ENCODE measurements at places on chromosomes 2 and 18. TPM values are rescaled to one million over a fixed set of nuclear protein-coding genes. Genes with fewer than 3 reads are reported as not detected.

GRCh38 chr2:150266931-150267330 is 220.5 kb downstream of the RND3 start:
- no peak for DNase-seq

GRCh38 chr2:240425697-240426096 is 9.8 kb upstream of the GPC1 start:
- no peak for DNase-seq

DNA sequence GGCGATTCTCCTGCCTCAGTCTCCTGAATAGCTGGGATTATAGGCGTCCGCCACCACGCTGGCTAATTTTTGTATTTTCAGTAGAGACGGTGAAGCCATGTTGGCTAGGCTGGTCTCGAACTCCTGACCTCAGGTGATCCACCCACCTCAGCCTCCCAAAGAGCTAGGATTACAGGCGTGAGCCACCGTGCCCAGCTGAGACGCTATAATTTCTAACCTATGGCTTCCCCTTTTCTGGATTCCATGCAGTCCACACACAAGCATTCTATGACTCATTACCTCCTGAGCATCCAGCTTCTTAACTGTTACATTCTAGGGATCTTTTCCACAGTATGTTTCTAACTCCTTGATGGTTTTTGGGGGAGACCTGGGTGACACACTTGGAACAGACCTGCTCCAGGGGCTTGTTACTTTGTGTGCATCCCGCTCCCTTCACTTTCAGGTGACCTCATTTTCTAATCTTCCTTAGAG is 11.8 kb upstream of the KCMF1 start:
- no peak for DNase-seq

DNA sequence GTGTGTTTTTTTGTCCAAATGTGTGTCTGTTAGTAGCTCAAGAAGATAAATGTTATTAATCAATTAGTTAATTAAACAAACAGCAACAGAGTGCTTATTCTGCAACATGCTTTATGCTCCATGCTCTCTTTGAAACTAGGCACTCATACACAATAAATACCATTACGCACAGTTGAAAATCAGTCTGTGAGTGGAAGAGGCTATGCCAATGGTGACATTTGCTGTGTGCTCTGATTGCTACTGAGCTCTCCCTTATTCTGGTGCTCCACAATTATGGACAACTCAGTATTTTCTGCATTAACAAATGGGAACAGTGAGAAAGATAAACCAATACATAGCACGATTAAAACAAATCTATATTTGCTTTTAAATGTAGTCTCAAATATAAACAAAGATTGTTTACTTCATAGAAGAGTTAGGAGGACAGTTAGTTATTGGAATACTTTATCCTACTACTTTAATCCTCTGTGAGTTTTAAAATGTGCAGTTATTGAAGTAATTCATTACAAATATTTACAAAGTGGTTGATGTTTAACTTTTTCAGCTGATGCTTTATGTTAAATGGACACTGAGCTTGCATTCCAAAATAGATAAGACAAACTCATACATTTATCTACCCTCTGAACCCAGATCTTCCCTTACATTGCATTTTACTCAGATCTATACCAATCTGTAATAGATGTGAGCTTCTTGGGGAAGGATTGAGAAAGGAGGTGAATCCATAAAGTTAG is 55.3 kb downstream of the NXPH2 start:
- no peak for DNase-seq

- no peak for DNase-seq
Observed at GRCh38 chr2:97816411-97816810, 103.0 kb downstream of the ZAP70 start.

DNA sequence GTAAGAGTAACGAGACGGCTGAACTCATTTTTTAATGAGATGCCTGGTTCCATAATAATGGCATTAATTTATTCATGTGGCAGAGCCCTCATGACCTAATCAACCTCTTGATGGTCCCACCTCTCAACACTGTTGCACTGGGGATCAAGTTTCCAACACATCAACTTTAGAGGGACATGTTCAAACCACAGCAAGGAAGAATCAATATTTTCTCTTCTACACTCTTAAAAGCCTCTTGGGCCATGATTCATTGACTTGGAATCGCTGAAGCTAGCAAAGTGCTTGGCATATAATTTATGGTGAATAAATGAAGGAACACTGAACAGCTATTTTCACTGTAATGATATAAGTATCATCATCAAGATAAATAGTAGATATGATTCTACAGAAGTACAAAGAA is 333.0 kb downstream of the TNS1 start:
- no peak for DNase-seq

DNA sequence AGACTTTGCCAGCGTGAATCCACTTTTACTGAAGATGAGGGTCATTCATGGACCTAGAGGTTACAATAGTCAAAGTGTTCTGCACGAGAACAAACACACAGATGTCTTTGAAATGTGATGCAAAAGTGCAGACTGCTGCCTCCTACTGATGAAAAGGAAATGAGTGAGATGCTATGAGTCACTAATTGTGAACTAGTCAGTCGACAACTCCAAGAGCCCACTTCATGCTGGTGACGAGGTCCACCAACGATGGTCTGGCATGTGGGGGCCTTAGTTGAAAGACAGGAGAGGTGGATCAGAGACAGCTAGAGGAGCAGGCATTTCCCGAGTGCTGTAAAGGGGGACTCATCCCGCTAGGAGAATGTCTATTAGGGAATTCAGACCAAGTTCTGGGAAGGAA is 17.1 kb upstream of the ZNF236 start:
- no peak for DNase-seq

GRCh38 chr18:68865021-68865420 is 67.1 kb downstream of the CCDC102B start:
- no peak for DNase-seq

GRCh38 chr2:66547118-66547517 is 112.2 kb downstream of the MEIS1 start:
- no peak for DNase-seq

DNA sequence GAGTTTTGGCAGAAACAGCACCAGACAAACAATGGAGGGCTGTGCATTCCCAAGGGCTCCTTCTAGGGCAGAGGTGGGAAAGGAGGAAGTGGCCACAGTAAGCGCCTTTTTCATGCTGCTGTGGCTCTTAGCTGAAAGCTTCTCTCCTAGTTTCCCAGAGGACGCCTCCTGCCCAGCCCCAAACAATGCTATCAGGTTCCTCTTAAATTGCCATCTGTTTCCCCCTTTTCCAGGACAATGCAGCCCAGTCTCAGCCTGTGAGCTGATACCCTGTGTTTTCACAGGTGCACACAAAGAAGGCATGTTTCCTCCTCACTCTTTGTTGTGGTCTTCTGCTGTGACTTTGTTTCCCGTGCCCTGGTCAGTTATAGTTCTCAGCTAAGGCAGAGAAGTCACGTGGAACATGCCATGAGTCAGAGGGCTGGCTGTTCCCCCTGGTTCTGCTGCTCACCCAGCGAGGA is 5.4 kb upstream of the FAM124B start:
- no peak for DNase-seq

DNA sequence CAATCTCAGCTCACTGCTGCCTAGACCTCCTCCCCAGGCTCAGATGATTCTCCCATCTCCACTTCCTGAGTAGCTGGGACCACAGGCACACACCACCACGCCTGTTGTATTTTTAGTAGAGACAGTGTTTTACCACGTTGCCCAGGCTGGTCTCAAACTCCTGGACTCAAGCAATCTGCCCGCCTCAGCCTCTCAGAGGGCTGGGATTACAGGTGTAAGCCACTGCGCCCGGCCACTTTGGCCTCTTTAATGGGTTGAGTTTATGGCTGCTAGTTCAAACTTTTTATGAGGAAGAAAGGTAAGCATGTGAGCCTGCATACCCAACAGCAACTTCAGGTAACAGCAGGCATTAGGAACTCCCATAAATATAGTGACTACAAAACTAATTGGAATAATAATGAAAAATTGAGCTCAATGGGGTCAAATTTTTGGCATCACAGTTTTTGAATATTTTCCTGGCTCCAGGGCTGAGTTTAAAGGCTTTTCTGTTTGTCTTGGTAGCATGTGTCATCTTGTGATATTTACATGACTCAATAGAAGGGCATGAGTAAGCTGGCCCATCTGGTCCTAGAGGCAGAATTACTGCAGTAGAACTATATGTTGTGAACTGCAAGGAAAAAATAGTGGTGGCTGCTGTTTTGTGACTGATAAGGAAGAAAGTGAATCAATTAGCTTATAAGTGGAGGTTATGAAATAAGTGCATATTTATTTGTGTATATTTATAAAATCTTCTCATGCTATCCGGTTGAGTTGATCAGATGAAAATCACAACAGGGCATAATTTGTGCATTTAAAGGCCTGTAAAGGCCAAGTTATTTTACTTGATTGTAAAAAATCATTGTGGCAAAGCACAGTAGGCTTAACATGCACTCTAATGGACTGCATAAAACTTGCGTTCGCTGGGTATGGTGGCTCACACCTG is 24.8 kb downstream of the GALM start:
- DNase-seq = no peak

GRCh38 chr2:172655838-172656573 is 79.6 kb upstream of the RAPGEF4 start:
- no peak for DNase-seq

- no peak for DNase-seq
Observed at GRCh38 chr18:67453901-67454300, 62.6 kb downstream of the DSEL start.

- DNase-seq = no peak
Observed at GRCh38 chr2:80054346-80054675, 250.2 kb downstream of the LRRTM1 start.

GRCh38 chr2:159317392-159318088 is 31.0 kb upstream of the WDSUB1 start:
- DNase-seq = no peak

GRCh38 chr18:61352059-61352458 is 18.8 kb downstream of the CDH20 start:
- DNase-seq = no peak

DNA sequence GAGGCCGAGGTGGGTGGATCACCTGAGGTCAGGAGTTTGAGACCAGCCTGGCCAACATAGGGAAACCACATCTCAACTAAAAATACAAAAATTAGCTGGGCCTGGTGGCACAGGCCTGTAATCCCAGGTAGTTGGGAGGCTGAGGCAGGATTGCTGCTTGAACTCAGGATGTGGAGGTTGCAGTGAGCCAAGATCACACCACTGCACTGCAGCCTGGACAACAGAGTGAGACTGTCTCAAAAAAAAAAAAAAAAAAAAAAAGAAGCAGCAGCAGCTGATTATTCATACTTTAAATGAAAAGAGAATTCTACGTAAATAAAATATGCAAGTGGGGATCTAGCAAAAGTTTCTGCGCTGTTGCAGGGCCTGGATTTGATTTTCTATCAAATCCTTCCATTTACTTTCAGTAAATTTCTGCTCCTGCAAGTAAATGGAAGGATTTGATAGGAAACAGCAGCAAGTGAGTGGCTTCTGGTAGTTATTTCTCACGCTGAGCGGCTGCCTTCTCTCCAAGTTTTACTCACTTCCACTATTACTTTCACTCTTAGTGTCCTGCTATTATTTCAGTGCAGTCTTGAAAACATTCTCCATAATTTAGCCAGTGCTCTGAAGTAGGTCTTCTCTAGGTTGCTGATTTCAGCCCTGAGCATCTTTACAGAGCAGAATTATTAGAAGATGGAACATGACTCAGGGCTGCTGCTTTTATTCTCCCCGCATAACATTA is 68.4 kb downstream of the SLC16A14 start:
- no peak for DNase-seq

DNA sequence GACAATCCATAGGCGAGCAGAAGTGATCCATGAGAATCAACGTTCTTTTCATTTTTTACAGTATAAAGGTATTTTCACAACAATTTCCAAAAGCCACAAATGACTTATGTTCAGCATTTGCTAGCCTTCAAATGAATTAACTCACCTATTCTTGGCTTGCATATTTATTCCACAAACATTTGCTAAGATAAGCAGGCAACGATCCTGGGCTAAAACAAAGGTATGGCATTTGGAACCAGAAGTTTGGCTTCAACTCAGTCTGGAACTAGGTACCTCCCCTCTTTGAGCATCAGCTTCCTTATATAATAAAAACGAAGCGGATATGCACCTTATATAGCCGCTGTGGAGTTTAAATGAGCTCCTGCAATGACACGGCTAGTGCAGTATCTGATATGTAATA is 20.5 kb downstream of the CYRIA start:
- no peak for DNase-seq

DNA sequence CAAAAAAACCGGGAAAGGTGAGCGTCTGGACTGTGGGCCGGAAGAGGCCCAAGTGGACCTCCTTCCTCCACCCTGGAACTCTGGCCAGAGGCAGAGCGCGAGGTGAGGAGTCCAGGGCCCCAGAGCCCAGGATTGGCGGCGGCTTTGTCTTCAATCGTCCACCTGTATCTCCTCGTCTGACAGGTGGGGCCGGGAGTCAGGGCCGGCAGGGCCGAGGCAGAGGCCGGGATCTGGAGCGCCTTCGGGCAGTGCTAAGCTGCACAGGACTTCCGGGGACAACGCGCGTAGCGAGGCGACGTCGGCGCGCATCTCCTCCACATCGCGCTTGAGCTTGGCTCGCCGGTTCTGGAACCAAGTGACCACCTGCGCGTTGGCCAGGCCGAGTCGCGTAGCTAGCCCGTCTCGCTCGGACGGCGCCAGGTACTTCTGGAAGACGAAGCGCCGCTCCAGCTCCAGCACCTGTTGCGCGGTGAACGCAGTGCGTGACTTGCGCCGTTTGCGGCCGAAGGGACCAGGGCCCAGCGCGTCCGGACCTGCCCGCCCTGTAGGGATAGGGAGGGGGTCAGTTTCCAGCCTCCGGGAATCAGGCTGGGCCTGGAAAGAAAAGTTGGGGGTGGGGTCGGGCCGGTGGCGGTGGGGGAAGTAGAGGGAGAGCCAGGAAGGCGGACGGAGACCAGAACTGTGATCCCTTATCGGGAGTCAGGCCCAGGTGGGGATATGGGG is 1.5 kb downstream of the LBX2 start:
- DNase-seq = no peak

DNA sequence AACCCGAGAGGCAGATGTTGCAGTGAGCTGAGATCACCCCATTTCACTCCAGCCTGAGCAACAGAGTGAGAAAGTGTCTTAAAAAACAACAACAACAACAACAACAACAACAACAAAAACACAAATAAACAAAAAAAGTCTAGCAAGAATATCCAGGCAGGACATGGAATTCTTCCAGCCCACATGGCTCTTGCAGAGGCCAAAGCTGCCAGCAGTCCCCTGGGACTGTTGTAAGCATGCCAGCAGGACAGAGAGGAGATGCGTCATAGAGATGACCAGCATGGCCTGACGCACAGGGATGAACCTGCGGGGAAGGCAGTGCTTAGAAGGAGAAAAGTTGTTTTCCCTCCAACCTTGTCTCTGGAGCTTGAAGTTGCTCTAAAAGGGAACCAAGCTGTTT is 182.3 kb upstream of the PGAP1 start:
- DNase-seq = no peak

MYO5B gene
- 1.1 TPM for polyA plus RNA-seq

STEAP3 gene
- polyA plus RNA-seq = 15.1 TPM

SH3BP4 gene
- 17.4 TPM for polyA plus RNA-seq

SERPINB3 gene
- polyA plus RNA-seq = not detected

PHLPP1 gene
- 11.5 TPM for polyA plus RNA-seq

SANBR gene
- polyA plus RNA-seq = 7.8 TPM

INO80C gene
- 24.9 TPM for polyA plus RNA-seq

DLX2 gene
- polyA plus RNA-seq = 0.17 TPM

PLCD4 gene
- polyA plus RNA-seq = 16.7 TPM

GNLY gene
- polyA plus RNA-seq = 0.99 TPM

CCDC141 gene
- polyA plus RNA-seq = 81.1 TPM

Data from muscle of back (tissue), 13 donors.